ENCODE measurements at places on chromosomes 16 and 17.

DNA sequence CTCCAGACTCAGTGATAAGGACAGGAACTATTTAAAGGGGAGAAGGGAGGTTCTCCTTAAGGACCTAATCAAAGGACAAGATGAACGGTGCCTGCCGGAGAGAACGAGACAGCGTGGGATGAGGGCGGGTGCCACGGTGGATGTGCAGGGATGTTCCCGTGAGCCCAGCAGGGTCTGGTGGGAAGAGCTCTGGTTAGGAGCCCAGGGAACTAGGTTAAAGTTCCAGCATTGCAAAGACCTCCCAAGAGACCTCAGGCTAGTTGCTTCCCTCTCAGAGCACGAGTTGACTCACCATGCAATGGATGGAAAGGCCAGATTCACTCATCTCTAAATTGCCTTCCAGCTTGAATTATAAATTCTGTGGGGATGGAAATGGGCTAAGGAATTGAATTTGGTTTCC lies 14.7 kb downstream of the CCR7 start:
- DNase-seq = no peak

GRCh38 chr17:20083156-20083859 lies 74.1 kb downstream of the SPECC1 start:
- no peak for DNase-seq

- DNase-seq = no peak
Observed at GRCh38 chr17:28940675-28941074, 10.6 kb downstream of the PHF12 start.

GRCh38 chr17:82898976-82899514 lies 59.2 kb upstream of the ZNF750 start:
- DNase-seq = no peak

DNA sequence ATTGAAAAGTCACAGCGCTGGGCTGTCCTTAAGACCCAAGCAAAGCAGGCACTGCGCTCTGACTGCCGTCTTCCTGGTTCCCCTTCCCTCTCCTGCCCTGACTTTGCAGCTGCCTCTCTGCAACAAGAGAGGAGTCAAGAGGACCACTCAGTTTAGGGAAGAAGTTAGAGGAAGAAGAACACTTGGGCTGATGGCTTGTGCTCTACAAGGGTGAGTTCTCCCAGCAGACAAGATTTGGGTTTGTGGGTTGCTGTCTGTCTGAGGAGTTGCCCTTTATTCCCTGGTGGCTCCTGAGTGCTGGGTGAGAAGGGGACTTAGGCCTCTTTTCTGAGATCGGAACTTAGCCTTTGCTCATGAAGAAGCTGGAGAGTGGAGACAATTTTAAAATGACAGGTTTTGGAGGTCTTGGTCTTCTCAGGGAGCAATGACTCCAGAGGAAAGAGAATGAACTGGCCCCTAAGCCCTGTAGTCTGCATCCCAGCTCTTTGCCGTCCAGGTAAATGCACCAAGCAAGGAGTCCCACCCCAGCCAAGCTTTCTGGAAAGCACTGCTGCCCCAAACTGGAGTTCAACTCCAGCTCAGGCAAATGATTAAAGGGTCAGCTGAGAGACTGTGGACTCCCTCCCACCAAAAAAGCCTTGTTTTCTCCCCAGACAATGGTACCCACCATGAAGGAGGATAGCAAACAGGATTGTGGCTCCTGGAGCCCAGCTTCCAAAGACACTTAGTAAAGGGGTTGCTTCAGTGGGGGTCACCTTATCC lies 2.7 kb upstream of the HOXB9 start:
- DNase-seq = no peak

DNA sequence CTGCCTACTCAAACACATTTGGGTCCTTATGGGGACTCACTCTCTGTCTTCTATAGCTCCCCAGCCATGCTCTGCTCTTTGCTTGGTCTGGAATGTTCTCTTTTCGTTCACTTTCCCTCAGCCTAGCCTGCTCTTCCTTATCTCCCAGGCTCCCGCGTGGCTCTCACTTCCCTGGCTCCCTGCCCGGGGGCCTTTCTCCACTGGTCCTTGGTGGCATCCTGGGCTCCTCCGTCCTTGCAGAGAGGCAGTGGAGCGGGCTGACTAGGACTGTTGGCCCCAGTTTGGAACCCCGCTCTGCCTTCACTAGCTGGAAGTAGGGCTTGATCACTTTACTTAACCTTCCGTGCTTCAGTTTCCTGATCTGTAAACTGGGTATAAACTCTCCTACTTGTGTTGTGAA lies 31.2 kb downstream of the SHISA6 start:
- no peak for DNase-seq

DNA sequence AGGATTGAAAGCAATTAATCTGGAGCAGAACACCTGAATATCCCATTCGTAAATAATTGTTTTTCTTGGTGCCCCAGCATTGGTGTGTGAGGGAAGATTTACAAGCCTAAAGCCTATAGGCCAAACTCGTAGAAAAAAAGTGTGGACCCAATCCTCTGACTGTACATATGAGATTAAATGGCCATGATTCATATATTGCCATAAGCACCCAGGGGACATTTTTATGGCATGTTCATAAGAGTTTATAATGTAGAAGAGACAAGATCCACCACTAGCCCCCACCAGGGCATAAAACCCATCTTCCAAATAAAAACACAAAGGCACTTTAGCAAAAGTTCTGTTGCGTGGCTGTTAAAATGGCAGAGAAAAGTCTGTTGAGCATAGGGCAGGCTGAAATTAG lies 15.5 kb upstream of the SALL1 start:
- DNase-seq = no peak
